ENCODE measurements at places on chromosomes 7 and 10. TPM values are rescaled to one million over a fixed set of nuclear protein-coding genes. Genes with fewer than 3 reads are reported as not detected.
A peak's percentile ranks its signal among the peaks of the same experiment; 100 is the strongest.

GRCh38 chr7:148944935-148945934 is 61.1 kb upstream of the EZH2 start:
- DNase-seq, result no peak

DNA sequence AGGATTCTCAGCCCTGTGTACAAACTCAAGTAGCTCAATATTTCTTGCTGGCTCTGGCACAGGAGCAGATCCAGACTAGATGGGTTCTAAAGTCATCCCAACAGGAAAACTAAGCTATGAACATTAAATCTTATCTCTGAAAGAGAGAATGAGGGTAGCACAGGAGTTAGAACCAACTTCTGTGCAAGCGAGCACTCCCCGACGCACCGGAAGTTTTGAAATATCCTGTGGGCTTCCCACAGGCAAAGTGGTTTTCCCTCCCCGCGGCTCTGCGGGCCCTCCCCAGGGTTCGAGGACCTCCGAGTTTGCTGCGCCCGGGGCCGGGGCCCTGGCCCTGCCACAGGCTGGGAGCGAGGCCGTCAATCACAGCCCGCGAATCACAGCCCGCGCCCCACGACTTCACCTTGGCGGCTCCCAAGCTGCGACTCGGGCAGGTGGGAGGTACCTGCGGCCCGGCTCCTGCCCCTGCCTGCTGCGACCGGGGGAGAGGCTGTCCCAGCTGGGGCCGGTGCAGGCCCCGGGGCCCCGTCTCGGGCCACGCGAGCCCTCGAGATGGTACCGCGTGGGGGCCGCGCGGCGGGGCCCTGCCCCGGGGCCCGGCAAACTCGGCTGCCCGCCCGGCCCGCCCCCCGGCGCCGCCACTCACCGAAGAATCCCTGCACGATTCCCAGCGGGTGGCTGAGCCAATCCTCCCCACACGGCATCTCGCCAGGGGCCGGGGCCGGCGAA is 598 bp downstream of the MCMBP start:
- DNase-seq, result peak; percentile 44

WNT8B gene
- not detected for total RNA-seq

- DNase-seq, result no peak
Observed at GRCh38 chr10:126324826-126325225, 63.5 kb downstream of the ADAM12 start.

TMEM176A gene
- total RNA-seq, result not detected

EN2 gene
- not detected for total RNA-seq

DNA sequence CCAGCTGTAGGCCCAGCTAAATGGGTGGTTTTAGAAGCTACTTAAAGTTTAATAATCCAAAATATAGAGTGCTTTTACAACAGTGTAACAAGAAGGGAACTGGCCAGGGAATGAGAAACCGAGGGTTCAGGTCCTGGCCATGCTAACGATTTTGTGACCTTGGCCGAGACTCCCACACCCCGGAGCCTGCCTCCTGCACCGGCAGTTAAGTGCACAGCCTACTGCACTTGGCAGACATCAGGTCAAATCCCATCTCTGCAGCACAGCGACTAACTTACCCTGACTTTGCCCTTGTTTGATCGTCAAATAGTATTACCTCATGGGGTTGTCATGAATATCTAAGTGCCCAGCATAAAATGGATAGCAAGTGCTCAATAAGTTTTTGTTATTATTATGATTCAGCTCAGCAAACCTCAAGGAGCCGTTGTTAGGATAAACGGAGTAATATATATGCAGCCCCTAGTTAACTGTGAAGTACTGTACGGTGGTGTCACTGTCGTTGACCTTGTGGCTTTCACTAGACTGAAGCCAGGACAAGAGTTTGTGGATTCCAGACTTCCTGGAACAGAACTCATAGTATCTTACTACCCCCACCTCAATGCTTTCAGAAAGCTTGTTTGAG is 35.5 kb downstream of the LYZL1 start:
- DNase-seq, result no peak

CNOT4 gene
- total RNA-seq, result 4.2 TPM

- peak; percentile 63 for DNase-seq
Observed at GRCh38 chr7:4830176-4830575, 31.7 kb downstream of the PAPOLB start.

PAPOLB gene
- total RNA-seq, result not detected

GRCh38 chr7:122676466-122676865 is 22.5 kb downstream of the RNF133 start:
- DNase-seq, result no peak

DNA sequence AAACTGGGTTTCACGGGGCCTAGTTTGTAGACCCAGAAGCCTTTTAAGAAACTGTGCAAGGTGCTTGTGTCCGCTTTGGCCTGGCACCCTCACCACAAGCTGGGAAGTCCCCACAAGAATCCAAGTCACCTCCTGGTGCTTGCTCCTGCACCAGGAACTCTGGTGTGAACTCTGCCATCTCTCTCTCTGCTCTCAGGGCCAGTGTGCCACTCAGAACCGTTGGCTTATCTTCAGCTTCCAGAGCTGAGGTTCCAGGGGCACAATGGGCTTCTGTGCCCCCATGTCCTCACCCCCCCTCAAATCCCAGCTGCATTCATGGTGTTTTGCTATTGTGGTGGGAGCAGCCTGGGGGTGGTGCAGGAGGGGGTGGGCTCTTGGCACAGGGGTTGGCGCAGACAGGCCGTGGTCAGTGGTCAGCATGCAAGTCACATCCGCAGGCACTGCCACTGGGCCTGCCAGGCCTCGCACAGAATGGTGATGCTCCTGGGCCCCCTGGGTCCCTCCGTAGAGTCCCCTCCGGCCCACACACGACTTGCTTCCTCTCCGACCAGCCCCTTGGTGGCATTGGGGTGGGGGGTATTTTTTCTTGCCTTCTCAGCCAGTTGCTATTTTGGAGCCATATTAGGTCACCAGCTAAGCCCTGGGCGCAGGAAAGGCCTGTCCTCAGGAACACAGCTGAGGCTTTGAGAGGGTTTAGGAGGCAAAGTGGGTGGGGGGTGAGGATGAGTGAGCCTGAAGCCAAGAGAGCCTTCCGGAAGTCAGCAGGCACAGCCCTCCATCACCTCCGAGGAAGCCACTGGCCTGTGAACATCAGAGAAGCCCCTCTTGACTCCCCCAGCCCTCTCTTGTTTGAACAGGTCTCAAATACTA is 3.0 kb downstream of the ZCCHC24 start:
- DNase-seq, result no peak

IQCE gene
- 16.1 TPM for total RNA-seq

SKIDA1 gene
- 1.7 TPM for total RNA-seq

GRCh38 chr10:93703066-93703465 is 674 bp upstream of the FRA10AC1 start:
- DNase-seq, result no peak

DNA sequence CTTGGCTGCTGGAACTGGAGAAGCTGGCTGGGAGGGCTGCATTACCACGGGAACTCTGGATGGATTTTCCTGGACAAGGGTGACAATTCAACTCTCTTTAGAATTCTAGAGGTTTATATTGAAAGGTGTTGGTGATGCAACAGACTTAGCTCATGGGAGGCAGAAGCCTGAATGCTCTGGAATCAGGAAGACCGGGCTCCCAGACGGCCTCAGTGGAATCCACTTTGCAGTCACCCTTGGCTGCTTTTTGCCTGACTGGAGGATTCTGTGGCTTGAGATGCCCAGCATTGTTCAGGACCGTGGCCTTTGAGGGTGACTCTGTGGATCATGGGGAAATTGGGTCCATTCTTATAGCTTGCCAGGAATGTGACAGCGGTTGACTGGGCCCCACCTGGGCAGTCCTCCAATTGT is 32.3 kb downstream of the PYROXD2 start:
- no peak for DNase-seq

Data from SJSA1 (cell line).